ENCODE measurements at places on chromosomes 12 and 14.

GRCh38 chr12:89760783-89761182 lies 52.1 kb upstream of the ATP2B1 start:
- no peak for DNase-seq

- DNase-seq, result no peak
Measured at GRCh38 chr14:96902004-96902403, 104.8 kb downstream of the VRK1 start.

DNA sequence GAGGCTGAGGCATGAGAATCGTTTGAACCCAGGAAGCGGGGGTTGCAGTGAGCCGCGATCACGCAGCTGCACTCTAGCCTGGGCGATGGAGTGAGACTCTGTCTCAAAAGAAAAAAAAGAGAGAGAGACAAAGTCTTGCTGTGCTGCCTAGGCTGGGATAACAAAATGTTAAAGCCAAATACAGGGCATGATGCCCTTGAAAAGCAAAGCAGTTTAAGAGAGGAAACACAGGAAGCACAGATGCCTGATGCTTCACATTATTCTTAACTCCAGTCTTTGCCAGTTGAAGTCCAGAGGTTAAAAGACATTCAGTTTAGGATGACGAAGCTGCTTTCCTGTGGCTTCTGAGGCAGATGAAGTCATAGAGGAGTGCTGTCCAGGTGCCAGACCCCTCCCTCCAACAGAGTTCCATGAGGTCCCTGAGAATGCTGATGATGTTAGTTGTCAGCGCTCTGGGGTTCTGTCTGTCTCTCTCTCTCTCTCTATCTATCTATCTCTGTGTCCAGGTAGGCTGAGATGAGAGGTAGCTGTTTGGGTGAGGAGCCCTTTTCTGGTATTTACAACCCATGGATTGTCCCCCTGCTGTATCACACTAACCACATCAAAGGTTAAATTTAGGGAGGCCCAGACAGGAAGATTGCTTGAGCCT lies 4.9 kb upstream of the MRPL52 start:
- no peak for DNase-seq

GRCh38 chr14:89491711-89492381 lies 74.8 kb upstream of the FOXN3 start:
- DNase-seq, result no peak

DNA sequence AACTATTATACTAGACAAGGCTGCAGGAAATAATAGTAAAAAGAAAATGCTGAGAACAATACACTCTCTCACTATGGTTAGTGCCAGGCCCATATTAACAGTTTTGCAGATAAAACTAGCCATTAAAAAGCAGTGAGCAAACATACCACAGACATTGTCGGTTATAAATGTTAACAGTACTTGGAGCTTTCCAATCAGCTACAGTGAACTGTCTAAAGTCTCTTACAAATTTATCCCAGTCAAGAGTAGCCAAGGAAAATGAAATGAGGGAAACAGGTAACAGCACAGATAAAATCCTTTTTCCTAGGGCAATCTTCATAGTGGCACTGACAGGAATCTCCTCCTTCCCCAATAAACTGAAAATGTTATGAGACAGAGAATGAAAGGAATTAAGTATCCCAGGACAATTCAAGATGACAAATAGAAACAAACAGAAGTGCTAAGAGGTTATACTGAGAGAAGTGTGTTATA lies 30.8 kb downstream of the PAWR start:
- no peak for DNase-seq

DNA sequence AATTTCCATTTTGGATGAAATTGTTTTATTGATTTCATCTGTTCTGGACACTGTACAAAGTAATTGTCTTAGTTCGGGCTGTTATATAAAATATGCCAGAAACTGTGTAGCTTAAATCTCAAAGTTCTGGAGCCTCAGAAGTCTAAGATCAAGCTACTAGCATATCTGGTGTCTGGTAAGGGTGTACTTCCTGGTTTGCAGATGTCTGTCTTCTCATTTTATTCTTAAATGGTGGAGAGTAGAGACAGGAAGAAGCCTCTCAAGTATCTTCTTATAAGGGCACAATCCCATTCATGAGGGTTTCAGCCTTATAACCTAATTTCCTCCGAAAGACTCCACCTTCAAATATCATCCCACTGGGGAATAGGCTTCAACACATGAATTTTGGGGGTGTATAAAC lies 51.3 kb downstream of the MON2 start:
- no peak for DNase-seq

- no peak for DNase-seq
Measured at GRCh38 chr14:54322701-54323337, 74.0 kb upstream of the CDKN3 start.

- DNase-seq, result no peak
Measured at GRCh38 chr14:95514131-95515079, 2.0 kb downstream of the SYNE3 start.

- DNase-seq, result no peak
Measured at GRCh38 chr12:97257726-97258125, 204.9 kb upstream of the RMST start.

DNA sequence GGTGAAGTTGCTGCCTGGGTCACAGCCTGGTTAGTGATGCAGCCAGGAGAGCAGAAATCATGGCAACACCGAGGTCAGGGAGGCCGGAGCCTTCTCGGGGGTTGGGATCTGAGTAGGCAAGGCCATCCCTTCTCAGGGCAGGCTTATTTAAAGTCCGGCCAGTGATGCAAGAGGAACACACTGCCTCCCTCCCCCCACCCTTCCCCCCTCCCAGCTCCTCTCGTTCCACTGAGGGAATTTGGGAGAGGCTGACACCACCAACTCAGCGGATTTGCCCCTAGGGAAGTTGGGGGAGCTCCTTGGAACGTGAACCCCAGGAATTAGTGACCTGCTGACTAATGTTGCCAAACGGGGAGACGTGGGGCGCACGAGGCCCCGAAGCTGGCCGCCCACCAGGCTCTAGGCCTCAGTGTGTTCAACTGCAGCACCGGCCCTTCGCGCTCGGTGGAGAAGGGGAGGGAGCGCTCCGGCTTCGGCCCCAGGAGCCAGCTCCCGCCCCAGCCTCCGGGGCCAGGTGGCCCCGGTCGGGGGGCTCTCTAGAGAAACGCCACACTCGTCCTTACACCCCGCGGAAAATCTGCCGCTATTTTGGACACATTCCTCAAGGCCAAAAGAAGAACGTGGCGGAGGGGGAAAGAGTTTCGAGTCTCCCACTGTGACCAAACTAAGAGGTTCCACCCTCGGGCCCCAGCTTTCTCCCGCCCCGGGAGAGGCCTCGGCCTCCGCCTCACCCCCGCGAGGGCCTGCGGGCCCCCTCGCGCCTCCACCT lies 1.6 kb downstream of the CTDSP2 start:
- peak; percentile 13 for DNase-seq

- no peak for DNase-seq
Measured at GRCh38 chr14:63432228-63432627, 110.9 kb downstream of the PPP2R5E start.

- no peak for DNase-seq
Measured at GRCh38 chr12:96121271-96121711, 72.9 kb upstream of the ELK3 start.

GRCh38 chr14:90663140-90663539 lies 153.1 kb downstream of the TTC7B start:
- DNase-seq, result no peak

DNA sequence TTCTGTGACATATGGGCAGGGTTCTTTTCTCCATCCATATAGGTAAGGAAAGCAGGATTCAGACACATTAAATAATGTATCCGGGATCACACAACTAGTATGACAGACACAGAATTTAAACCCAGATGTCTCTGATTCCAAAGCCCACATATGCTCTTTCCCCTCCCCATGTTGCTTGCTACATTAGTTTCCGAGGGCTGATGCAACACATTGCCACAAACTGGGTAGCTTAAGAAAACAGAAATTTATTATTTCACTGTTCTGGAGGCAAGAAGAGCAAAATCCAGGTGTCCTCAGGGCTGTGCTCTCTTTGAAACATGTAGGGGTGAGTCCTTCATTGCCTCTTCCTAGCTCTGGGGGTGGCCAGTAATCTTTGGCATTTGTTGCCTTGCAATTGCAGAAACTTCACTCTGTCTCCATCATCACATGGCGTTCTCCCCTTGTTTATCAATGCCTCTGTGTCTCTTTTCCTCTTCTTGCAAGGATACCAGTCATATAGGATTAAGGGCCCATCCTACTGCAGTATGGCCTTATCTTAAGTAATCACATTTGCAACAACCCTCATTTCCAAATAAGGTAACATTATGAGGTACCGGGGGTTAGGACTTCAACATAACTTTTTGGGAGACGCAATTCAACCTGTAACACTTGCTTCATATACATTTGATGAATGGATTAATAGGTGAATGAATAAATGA lies 83.0 kb upstream of the CCND2 start:
- no peak for DNase-seq

DNA sequence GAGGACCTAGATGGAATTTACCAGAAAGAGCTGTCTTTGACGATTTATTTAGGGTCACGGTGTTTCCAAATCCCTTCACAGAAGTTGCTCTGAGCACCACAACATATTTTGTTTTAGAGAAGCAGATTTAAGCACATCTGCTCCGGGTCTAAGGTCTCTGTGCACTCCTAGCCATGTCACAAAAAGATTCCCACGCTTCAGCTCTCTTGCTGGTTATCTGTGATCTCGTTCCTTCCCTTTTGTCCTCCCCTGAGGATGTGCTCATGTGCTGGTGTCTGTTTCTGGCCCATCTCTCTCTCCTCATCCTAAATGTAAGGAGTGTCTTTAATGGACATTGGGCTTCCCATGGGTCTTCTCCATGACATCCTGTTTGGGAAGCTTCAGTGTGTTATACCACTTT lies 53.7 kb upstream of the GNPNAT1 start:
- no peak for DNase-seq

GRCh38 chr12:85310025-85310424 lies 30.0 kb downstream of the ALX1 start:
- DNase-seq, result no peak

GRCh38 chr12:121797937-121798786 lies 4.7 kb upstream of the RHOF start:
- DNase-seq, result no peak

DNA sequence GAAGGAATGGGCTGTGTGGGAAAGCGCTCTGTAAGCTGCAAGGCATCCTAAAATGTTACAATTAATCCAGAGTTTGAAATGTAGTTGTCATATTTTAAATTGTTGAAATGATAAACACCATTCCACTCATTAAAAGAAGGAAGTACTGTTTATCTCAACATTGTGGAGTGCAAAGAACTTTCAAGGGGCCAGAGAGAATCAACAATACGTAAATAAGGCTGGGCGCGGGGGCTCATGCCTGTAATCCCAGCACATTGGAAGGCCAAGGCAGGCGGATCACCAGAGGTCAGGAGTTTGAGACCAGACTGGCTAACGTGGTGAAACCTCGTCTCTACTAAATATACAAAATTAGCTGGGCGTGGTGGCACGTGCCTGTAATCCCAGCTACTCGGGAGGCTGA lies 24.5 kb downstream of the NR1H4 start:
- no peak for DNase-seq

DNA sequence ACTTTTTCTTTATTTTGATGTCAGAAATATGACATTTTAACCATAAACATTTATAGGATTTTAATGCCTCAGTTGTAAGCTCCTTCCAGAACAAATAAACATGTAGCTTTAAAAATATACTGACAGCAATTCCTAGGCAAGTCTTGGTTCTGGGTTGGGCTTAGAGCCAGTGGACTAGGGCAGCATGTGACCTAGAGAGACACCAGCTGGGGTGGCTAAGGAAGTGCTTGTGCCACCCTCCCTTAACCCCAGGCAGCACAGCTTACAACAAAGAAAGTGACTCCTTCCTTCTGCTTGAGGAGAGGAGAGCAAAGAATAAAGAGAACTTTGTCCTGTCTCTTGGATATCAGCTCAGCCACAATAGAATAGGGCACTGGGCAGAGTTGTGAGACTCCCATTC lies 61.6 kb upstream of the KTN1 start:
- no peak for DNase-seq

Data from stimulated activated CD4-positive, alpha-beta T cell treated with anti-CD3 and anti-CD28 coated beads, Interleukin-1b, Interleukin-23, amount 100 ng/mL, for 1 hour (primary cell).